ENCODE measurements at places on chromosomes 3 and 15.
A peak's percentile ranks its signal among the peaks of the same experiment; 100 is the strongest.

- peak; percentile 53 for DNase-seq
These were observed 24.1 kb upstream of the OR5K4 start for GRCh38 chr3:98329392-98330124.

- DNase-seq = no peak
These were observed 49.4 kb downstream of the SYNM start for GRCh38 chr15:99154271-99154670.

GRCh38 chr15:88231909-88232644, 24.5 kb downstream of the NTRK3 start:
- no peak for DNase-seq

DNA sequence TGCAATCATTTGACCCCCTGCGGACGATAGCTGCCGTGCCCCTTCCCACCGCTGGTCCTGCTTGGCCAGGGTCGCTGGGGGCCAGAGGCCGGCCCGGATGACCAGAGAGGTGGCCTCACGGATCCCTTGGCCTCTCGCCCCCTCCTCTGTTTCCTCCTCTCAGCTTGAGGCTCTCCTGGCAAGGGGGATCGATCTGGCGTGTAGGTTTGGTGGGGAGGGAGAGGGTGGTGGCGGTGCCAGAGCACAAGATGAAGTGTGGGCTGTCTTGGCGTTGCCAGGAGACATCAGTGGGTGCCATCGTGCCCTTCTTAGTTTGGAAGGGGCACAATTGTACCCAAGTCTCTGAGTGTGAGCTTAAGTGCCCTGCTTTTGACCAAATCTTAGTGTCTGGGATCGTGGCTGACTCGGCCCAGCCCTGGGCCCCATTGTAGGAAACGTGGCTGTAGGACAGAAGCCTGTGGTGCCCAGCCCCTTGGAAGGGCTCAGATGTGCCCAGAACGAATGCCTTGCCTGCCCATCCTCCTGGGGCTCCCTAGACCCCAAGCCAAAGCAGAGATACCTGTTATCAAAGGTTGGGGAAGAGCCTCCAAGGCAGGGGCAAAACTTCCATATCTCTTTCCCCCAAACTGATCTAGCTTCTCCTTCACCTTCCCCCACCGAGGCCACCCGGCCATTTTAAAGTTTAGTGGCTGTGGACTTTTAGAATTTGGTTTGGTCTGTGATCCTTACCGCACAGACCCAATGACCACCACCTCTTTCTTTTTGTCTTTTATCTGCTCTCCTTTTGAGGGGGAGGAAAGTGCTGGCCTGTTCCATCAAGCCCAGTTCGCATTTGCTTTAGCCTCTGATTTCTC, 14.4 kb downstream of the NR2F2 start:
- no peak for DNase-seq

DNA sequence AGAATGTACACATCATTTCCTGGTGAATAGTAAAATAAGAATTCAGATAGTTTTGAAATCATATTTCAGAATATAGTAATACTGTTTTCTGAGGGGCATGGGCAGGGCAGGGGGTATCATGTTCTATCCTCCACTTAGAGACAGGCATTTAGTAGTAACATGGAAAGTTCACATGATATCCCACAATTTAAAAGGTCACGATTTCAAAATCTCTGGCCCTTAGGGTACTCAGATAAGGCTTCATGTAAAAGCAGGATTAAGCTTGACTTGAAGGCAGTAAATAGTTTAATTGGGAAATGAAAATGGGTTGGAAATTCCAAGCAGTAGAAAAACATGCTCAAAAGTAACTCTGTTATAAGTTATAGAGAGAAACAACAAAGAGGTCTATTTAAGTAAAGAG, 353.2 kb upstream of the AGTR1 start:
- DNase-seq = no peak

DNA sequence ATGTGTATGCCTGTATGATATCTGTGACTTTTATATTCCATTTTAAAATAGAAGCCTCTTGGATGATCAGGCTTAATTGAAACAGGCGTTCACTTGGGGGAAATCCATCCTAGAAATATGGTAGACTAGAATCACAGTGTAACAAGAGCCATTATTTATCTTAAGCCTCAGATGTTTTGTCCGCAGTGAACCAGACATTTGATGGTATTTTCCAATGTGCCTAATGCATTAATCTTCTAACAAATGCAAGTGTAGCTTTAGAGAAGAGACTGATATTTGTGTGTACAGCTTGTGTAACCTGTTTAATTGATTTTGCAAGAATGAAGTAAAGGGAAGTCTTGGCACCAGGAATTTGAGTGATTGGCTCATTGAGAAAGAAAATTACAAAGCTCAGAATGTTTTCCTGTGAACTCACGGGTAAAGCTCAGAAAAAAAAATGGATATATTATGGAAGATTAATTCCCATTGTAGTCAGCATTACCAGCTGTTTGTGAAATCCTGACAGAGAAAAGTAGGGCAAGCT, 155.7 kb downstream of the SV2B start:
- DNase-seq = no peak

GRCh38 chr3:155390351-155390750, 96.9 kb upstream of the STRIT1 start:
- DNase-seq = no peak

DNA sequence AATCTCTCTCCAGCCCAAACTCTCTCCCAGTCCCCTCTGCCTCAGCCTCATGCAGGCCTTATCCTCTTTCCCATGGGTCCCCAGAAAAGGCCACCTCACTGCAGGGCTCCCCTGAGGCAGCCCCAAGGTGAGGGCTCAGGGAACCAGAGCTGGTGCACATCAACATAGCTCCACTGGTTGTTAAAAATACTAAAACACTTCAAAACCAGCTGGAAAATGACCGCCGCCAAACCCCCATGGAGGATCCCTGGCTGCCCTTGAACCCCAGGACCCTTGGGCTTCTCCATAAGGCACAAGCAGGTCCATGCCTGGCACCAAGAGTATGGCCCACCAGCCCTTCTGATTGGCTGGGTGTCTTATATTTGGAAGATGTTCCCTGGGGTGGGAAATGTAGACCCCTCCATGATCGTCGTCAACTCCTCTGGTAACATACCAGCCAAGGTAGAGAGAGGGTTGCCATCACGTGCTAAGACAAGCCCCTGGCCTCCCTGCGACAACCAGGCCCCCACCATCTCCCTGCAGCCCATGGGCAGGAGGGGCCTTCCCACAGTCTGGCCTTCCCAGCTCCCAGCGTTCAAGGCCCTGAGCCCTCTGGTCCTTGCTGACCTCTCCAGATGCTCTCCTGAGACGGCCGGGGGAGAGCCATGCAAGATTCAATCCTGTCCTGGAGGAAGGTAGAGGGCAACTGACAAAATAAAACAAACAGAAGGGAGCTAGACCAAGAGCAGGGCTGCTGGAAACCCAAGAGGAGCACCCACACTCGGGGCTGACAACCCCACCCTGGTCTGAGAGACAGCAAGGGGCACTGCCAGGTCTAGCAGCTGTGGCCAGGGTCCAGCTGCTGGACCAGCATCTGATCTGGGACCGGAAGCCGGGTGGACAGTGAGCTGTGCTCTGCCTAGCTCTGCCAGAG, 132.1 kb upstream of the PRR20G start:
- no peak for DNase-seq

GRCh38 chr3:19531426-19531825, 383.1 kb downstream of the KCNH8 start:
- no peak for DNase-seq

- DNase-seq = no peak
These were observed 14.1 kb upstream of the PRSS50 start for GRCh38 chr3:46731795-46732194.

- DNase-seq = no peak
These were observed 96.6 kb upstream of the PLXND1 start for GRCh38 chr3:129702934-129703712.

- DNase-seq = no peak
These were observed 47.6 kb downstream of the RAP2B start for GRCh38 chr3:153209596-153209995.

DNA sequence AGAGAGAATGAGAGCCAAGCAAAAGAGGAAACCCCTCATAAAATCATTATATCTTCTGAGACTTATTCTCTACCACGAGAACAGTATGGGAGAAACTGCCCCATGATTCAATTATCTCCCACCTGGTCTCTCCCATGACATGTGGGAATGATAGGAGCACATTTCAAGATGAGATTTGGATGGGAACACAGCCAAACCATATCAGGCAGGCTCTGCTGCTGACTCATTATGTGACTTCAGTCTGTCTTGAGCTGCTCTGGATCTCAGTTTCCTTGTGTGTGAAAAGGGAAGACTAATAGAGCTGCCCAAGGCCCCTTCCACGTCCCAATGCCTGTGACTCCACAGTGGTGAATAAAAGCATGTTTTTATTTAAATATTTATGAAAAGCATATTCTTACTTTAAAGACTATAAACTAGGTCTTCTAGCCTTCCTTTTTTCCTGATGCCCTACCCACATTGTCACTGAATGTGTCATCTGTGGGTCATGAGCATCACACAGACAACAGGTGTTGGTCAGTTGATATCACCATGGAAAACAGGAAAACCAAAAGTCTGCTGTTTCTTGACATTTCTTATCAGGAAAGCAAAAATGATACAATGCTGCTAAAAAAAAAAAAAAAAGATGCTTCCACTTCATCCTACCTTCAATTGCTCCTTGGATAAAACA, 96.0 kb upstream of the PPP2R3A start:
- no peak for DNase-seq

GRCh38 chr15:81901319-81901718, 144.5 kb downstream of the MEX3B start:
- DNase-seq = no peak

DNA sequence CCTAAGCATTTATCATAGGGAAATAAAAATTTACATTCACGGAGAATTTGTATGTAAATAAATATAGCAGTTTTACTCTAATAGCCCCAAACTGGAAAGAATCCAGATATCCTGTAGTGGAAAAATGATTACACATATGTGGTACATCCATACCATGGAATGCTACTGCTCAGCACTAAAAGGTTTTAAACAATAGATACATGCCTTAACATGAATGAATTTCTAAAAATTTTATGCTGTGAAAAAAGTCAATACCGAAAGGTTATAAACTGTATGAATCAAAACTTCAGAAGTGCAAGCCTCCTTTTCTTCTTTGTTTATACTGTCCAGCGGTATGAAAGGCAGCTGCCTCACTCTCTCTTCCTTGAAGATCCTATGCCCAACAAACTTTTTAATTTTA, 37.5 kb upstream of the MCTP2 start:
- no peak for DNase-seq

DNA sequence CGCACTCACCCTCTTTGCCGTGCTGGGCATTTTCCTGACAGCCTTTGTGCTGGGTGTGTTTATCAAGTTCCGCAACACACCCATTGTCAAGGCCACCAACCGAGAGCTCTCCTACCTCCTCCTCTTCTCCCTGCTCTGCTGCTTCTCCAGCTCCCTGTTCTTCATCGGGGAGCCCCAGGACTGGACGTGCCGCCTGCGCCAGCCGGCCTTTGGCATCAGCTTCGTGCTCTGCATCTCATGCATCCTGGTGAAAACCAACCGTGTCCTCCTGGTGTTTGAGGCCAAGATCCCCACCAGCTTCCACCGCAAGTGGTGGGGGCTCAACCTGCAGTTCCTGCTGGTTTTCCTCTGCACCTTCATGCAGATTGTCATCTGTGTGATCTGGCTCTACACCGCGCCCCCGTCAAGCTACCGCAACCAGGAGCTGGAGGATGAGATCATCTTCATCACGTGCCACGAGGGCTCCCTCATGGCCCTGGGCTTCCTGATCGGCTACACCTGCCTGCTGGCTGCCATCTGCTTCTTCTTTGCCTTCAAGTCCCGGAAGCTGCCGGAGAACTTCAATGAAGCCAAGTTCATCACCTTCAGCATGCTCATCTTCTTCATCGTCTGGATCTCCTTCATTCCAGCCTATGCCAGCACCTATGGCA, 41.1 kb upstream of the CSTA start:
- no peak for DNase-seq

DNA sequence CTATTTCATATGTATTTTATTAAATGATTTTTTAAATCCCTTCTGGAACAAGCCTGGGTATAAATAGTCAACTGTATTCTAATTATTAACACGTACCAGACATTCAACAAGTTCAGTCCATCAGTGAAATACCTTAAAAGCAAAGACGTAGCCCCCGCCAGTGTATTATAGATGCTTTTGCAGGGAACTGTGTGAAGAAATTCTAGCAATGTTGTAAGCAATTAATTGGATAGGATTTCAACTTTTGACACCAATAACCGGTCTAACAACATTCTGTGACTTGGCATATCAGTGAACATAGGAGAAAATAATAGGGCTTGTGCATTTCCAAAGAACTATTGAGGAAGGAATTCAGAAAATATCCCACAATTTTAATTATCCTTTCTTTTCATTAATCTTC, 67.2 kb upstream of the TGFBR2 start:
- no peak for DNase-seq

DNA sequence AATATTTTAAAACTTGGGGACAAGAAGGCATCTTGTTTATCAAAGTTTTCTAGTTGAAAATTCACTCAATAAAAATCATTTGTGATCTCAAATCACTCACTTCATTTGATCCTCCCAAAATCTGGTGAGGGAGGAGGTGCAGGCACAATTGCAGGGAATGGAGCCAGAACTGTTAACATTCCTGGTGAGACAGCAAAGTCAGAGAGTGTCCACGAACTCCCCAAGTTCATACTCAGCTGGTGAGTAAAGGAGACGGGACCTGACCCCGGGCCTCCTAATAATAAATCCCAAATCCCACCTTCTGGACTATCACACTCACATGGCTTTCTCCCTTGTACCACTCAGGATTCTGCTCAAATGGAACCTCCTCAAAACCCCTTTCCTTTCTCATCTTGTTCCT, 252.3 kb upstream of the LRTM1 start:
- DNase-seq = no peak

GRCh38 chr15:80188251-80188650, 35.5 kb downstream of the FAH start:
- DNase-seq = no peak

DNA sequence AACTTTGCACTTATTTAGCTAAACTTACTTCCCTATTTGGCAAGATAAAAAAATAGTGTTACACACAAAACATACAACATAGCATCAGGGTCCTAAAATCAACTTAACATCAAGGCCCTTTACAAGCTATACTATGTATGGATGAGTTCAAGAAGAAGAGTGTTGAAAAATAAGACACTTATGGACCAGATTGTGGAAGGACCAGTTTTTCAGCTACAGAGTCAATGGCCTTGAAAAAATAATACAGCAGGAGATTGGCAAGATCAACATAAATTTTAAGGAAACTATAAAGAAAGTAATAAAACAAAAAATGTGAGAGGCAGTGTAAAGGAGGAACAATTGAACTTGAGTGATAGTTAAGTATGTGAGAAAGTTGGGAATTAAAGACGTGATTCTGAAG, 66.3 kb upstream of the BBX start:
- DNase-seq = no peak

GRCh38 chr3:194043516-194043915, 92.4 kb upstream of the HES1 start:
- DNase-seq = no peak

- DNase-seq = no peak
These were observed 56.8 kb downstream of the ATP2C1 start for GRCh38 chr3:130950641-130951040.

DNA sequence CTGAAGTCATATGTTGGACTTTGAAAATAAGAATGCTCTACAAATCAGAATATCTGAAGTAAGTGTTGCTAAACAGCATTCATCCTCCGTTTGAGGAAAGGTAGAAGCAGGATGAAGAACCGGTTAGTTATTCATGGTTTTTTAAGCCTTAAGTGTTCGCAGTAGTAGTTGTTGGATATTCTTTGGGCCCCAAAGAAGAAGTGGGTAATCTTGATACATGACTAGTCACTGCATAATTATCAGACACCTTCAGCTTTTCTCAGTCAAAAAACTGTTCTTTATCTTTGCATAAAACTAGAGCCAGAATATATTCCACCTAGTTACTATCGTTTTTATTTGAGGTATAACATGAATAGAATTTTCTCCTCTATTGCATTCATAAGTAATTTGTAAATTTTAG, 13.8 kb downstream of the RAB5A start:
- no peak for DNase-seq

Measured in CD4-positive, alpha-beta T cell treated with Interleukin-10 for 1 hour (primary cell).